Right cardiac atrium (tissue), 5 donors: ENCODE measurements at places on chromosomes 6 and 20. TPM values are rescaled to one million over a fixed set of nuclear protein-coding genes. Genes with fewer than 3 reads are reported as not detected.
A peak's percentile ranks its signal among the peaks of the same experiment; 100 is the strongest.

Gene PI3
- not detected for total RNA-seq

DNA sequence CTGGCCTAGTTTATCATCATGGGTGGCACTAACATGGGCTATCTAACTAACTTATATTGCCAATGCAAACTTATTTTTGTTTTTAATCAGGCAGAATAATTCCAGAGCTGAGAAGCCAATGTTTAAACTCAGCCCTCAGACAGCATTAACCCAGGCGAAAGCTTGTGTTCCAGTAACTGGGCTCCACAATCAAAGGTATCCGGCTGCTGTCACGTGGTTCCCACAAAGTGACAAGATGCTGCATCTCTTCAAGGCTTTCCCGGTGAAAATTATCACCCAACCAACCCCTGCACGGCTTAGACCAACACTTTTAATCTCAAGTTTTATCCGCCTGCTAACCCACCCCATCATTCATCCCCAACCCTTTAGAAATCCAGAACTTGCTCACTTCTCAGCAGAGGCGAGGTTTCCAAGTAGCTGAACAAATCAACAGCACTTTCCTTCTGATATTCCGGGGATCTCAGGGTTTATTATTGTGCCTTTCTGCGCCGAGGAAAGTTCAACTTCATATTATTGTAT is 885 bp downstream of the MTCL3 start:
- DNase-seq = no peak

Gene FOXC1
- total RNA-seq = 21.6 TPM

GRCh38 chr6:168576388-168576787 is 135.4 kb downstream of the SMOC2 start:
- no peak for DNase-seq

- no peak for DNase-seq
Measured at GRCh38 chr20:38997622-38998021, 35.5 kb downstream of the DHX35 start.

- DNase-seq = no peak
Measured at GRCh38 chr6:90440586-90441283, 144.1 kb upstream of the BACH2 start.

Gene ROS1
- total RNA-seq = 0.14 TPM

Gene TFAP2A
- 0.53 TPM for total RNA-seq

DNA sequence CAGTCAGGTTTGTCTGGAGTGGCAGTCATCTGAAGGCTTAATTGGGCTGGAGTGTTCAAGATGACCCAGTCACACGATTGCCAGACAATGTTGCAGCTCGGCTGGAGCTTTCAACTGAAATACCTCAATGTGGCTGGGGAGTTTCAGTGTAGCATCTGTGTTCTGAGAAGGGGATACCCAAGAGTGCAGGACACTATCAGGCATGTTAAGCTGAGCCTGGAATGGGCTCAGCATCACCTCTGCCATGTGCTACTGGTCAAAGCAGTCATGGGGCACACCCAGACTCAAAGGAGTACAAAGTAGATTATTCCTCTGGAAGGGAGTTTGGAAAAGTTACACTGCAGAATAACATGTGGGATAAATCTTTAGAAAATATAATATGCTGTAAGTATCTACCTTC is 363.9 kb downstream of the KIF16B start:
- no peak for DNase-seq

Gene KCNQ5
- total RNA-seq = 0.47 TPM

DNA sequence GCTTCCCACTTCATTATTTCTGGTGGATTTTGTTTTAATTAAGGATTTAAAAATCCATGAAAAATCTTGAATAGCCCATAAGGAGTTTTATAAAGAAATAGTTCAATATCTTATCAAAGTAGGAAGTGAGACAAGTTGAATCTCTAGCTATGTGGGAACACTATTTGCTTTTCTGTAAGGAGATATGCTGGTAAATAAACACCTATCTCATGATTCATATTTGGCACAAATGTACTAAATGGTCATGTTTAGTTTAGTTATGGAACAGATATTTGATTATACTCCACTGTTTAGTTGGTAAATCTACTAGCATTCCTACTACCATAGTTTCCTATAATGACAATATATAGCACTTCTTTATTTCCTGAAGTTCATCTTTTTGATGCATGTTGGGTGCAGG is 239.9 kb upstream of the CEP162 start:
- DNase-seq = no peak

GRCh38 chr6:11522812-11523605 is 14.5 kb upstream of the TMEM170B start:
- DNase-seq = peak; percentile 39

Gene NRN1
- 8.8 TPM for total RNA-seq

- DNase-seq = peak; percentile 96
Measured at GRCh38 chr6:41941280-41942066, at the start of gene CCND3. CCND3 (minus strand) TSS chr6:41941808; CDS start chr6:41941649, 159 bp downstream.

Gene L3MBTL1
- 6.1 TPM for total RNA-seq

GRCh38 chr6:24743944-24744335 is 25.0 kb upstream of the C6orf62 start:
- no peak for DNase-seq

- DNase-seq = no peak
Measured at GRCh38 chr6:69994251-69994650, 127.9 kb downstream of the COL19A1 start.
